Pericardium fibroblast (primary cell): ENCODE measurements at places on chromosomes 5 and 9. TPM values are rescaled to one million over a fixed set of nuclear protein-coding genes. Genes with fewer than 3 reads are reported as not detected.

PLEKHG4B gene
- total RNA-seq: not detected in 2 replicates

GFM2 gene
- total RNA-seq: 21.1 and 21.9 TPM in 2 replicates

ST6GALNAC6 gene
- 83.8 and 100 TPM in 2 replicates for total RNA-seq

NAA35 gene
- total RNA-seq: 11.0 and 11.6 TPM in 2 replicates

SPOCK1 gene
- 35.1 and 97.0 TPM in 2 replicates for total RNA-seq
